ENCODE measurements at places on chromosomes 2 and 18.

GRCh38 chr18:46623541-46623940 is 33.5 kb downstream of the LOXHD1 start:
- no peak for DNase-seq

GRCh38 chr2:199933466-199933865 is 21.8 kb downstream of the TYW5 start:
- no peak for DNase-seq

GRCh38 chr2:16214391-16214790 is 274.0 kb downstream of the MYCN start:
- DNase-seq: no peak

DNA sequence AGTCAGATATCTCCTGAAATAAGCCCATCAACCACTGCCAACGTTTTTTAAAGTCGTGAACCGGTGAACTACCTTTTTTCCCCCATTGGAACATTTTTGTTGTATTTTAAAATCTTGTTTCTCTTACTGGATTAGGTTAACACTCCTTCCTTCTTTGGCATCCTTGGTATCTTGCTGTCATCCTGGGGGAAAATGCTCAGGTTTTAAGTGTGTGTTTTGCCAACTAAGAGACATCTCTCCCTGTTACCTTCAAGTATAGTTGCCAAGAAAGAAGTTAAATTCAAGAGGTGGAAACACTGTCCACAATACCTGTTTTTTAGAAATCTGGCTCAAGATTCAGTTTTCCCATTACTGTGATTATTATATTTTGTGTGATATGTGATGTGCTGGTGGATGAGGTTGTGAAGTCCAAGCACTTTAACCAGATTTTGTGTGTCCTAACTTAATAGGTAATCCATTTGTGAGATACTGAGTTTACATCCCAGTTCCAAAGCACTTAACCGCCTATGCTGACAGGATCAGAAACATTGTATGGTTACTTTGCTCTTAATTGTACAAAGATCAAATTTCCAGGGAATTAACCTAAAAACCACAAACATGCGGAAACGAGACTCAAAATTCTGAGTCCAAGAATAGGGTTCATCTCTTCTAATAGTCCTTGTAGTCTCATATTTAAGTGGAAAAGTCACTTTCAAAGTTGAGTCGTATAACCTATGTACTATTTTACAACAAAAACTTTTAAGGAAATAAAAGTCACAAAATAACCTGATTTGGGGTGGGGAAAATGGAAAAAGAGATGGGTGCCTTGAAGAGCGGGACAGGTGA is 1.3 kb upstream of the SP3 start:
- DNase-seq: no peak

GRCh38 chr18:79506191-79507075 is 110.7 kb downstream of the NFATC1 start:
- no peak for DNase-seq

DNA sequence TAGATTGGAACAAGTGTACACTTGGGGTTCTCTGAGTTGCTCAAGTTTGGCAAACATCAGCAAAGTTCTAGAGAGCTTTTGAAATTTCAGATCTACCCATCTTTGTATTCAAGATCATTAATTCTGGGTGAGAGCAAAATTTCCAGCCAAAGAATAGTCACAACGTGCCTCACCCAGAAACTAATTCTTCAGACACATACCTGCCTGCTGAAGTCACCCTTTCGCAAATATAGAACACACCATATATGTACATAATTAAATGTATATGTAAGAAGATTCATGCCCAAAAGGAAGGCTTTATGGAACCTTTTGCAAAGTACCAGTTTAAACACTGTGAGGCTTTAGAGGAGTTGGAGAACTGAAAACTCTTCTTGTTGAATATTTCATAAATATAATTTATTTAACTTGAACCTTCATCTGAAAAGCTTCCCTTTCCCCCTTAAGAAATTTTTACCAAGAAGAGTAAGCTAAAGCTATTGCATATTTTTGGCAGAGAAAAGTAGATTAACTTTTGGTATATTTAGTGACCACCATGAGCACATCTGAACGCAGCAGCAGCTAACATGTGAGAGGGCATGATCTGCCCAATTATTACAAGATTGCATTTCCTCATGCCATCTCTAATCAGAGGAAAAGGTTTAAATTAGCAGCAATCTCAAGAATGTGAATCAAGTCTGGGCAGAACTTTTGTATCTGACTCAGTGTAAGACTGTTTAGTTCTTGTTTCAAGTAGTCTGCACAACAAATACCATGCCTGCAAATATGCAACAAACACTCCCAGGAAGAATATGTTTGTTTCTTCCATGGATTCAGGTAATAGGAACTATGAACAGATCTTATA is 8.2 kb downstream of the RND3 start:
- no peak for DNase-seq

- DNase-seq: no peak
Measured at GRCh38 chr2:8309131-8309530, 372.7 kb upstream of the ID2 start.

DNA sequence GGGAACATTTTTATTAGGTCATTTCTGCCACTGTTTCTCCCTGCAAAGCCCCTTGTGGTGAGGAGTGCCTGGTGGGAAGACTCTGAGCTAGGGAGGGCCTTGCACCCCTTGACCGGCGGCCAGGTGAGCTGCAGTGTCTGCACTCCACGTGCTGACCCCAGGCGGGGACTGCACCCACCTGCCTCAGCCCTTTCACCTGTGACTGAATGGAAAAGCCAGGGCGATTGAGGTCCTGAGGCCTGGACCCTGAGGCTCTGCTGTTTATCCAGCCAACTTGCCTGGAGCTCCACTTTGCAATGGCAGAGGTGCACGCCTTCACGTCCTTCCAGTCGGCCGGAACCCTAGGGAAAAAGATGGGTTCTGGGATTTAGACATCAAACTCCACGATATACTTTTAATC is 53.1 kb downstream of the TMEM18 start:
- no peak for DNase-seq

- no peak for DNase-seq
Measured at GRCh38 chr18:51066273-51066672, 36.3 kb downstream of the SMAD4 start.
